NCI-H2081 treated with DMSO at 0.1 percent for 48 hours (cell line): ENCODE measurements at places on chromosomes 12 and 14.

- no peak for DNase-seq
These were observed 77.4 kb downstream of the SCARB1 start for GRCh38 chr12:124786061-124786964.

- DNase-seq = no peak
These were observed 7.0 kb downstream of the NIN start for GRCh38 chr14:50823762-50824636.

DNA sequence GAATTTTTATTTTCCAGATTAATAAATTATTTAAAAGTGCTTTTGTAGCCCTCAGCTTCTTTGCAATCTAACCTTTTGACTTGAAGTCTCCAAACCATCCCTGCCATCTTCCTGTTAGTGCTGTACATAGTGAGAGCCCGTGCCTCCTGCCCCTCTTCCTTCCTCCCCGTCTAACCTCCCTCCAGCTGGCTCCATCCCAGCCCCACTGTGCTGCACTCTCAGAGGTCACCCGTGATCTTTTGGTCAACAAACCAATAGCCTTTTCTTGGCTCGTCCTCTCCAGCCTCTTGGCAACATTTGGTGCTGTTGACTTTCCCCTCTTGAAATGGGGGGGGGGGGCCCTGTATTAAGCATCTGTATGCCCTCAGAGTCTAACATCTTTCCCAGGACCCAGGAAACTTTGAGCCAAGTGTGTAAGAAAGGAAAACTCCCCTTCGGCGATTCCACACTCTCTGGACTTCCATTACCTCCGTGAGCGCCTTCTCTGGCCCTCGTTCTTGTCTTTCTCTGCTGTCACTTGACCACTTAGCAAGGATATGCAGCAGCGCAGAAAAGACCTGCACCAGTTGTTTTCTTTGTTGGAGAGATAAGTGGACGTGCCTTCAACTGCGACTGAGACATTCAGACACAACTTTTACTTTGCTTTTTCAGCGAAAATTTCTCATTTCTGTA is 44.1 kb downstream of the FBXW8 start:
- no peak for DNase-seq

GRCh38 chr14:35865611-35866324 is 39.6 kb downstream of the BRMS1L start:
- DNase-seq = no peak

DNA sequence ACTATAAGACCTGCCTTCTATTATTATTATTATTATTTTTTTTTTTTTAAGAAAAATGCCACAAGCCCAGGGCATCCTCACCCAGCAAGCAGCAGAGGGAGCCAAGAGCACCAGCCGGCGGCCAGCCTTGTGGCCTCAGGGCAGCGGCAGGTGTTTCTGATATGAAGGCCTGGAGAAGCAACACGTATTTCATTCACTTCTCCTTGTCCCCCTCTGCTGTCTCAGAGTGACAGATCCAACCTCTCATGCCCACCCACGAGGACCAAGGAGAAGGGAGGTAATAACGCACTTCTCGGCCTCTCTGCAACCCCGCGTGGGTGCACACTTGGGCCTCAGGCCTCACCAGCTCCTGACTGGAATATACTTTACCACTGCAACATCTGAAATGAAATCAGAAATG is 25.4 kb downstream of the CDC42BPB start:
- DNase-seq = no peak

- DNase-seq = no peak
These were observed 50.0 kb downstream of the PPFIBP1 start for GRCh38 chr12:27573972-27574371.

GRCh38 chr12:52871291-52872039 is 22.7 kb upstream of the KRT78 start:
- no peak for DNase-seq

- no peak for DNase-seq
These were observed 3.8 kb downstream of the EXOC3L4 start for GRCh38 chr14:103097994-103098957.

GRCh38 chr12:109469517-109469916 is 7.6 kb downstream of the KCTD10 start:
- DNase-seq = no peak

GRCh38 chr14:46596236-46596635 is 55.3 kb downstream of the RPL10L start:
- no peak for DNase-seq

DNA sequence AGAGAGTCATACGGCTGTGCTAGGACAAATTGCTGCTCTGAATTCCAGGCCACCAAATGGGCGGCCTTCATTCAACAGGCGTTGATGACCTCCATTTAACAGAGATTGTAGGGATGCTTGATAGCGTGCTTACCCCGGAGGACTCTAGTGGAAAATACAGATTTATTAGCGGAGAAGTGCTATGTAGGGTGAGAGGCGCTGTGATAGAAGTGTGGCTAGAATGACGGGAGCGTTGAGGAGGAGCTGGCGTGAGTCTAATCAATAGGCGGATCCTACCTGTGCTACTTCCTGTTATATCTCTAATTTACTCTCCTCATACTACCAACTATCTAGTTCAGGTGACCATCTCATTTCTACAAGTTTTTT is 668 bp downstream of the MRPS35 start:
- no peak for DNase-seq

DNA sequence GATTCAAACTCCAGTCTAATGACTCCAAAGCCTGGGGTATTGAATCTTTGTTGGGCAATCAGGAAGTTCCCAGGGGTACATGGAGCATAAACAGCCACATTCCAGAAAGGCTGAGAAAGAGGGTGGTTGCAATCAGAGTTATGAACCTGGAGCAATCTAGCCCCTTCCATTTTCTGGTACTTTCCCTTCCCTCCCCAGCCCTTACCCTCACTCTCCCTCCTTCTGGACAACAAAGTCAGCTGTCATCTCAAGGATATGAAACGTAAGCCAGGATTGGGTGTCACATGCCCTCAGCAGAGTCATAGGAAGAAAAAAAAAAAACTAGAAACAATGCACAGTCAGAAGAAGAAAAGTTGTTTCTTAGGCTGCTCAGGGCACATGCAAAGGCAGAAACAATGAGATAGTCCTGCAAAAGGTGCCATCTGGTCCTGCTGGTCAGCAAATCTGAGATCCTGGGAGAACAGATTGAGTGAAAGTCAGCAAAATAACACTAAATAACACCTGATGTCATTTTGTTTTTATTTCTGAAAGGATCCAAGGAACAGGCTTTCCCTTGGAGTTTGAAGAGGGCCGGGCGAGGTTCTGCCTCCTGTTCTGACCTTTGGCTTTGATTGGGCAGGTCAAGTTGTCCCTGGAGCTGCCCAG is 27.1 kb downstream of the TMEM229B start:
- DNase-seq = no peak

GRCh38 chr12:50074936-50075807 is 10.0 kb upstream of the SMARCD1 start:
- no peak for DNase-seq

GRCh38 chr12:26239122-26239851 is 43.9 kb downstream of the SSPN start:
- no peak for DNase-seq
